ENCODE measurements at places on chromosomes 2 and 18. TPM values are rescaled to one million over a fixed set of nuclear protein-coding genes. Genes with fewer than 3 reads are reported as not detected.

DNA sequence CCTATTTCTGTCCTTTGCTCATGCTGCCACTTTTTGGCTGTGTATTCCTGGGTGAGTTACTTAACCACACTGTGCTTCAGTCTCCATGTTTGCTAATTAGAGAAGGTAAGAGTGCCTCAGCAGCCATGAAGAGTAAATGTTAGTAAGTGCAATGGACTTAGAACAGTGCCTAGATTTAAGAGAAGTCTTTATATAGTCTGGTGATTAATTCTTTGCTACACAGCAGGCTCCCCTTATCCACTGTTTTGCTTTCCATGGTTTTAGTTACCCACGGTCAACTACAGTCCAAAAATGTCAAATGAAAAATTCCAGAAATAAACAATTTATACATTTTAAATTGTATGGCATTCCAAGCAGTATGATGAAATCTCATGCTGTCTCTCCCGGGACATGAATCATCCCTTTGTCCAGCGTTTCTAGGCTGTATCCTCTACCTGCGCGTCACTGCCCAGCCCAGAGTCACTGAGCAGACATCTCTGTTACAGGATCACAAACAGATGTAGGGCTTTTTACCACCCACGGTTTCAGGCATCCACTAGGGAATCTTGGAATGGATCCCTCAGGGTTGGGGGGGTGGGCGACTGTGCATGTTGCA is 91.0 kb downstream of the CTIF start:
- no peak for DNase-seq

- DNase-seq = no peak
Observed at GRCh38 chr18:1092228-1092627, 187.6 kb downstream of the ADCYAP1 start.

DNA sequence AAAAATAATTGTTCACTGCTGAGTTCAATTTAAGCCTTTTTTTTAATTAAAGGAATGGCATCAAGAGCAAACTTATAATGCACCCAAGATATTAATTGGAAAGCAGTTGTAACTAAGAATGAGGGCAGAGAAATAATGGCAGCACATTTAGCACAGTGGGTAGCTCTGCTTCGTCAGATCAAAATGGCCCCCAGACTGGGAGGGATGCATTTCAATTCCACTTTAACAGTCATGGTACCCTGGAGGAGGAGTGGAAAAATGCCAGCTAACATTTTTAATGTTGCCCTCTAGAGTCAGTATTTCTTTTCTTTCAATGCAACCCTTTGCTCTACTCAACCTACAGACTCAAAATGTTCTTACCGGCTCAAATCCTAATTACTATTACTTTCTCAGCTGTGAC is 504.8 kb upstream of the SETBP1 start:
- no peak for DNase-seq

DNA sequence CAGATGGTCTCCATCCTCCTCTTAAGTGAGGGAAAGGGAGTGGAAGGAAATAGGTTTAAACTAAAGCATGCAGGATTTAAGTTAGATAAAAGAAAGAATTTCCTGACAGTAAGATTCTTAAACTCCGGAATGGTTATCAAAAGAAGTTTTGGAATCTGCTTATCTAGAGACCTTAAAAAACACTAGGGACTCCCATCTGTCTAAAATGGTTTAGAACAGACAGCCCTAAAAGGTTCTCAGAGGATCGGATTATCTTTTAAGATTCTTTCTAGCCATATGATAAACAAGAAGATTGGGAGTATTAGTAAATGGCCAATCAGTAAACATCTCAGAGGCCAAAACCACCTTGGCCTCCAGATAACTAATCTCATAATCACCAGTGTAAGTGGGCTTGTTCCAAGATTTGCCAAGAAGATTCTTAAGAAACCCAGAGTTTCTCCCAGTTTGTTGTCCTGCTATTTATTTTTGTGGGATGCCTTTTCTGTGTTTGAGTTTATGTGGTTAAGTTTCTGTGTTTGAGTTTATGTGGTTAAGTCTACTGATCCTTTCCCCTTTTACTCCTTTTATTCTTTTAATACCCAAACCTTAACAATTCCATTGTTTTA is 314.9 kb upstream of the NRP2 start:
- DNase-seq = no peak

- peak; percentile 76 for DNase-seq
Observed at GRCh38 chr2:120867290-120868241, 131.9 kb downstream of the GLI2 start.

DNA sequence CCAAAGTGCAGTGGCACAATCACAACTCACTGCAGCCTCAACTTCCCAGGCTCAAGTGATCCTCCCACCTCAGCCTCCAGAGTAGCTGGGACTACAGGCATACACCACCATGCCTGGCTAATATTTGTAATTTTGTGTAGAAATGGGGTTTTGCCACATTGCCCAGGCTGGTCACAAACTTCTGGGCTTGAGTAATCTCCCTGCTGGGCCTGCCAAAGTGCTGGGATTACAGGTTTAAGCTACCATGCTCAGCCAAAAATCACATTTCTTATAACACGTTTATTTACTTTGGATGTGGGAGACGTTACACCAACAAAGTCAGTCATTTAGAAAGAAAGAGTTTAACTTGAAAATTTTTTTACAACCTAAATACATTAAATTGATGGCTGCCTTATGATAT is 209.0 kb upstream of the VWC2L start:
- DNase-seq = no peak

GRCh38 chr18:12776821-12777471 is 74.1 kb downstream of the PSMG2 start:
- no peak for DNase-seq

DNA sequence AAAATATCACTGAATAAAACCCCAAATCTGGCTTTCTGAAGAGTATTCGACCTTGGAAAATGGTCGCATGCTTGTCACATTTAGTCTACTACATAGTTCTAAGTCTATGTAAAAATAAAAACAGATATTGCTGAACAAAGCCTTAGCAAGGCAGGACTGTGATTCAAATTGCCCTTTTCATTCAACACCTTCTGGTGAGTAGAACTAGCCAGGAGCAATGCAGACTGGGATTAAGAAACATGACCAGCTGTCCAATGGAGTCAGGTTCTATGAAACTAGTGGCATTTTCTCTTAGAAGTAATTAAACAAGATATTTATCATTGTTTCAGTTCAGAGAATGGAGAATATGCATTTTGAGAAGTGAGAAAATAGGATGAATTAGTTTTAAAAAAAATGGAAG is 1260.5 kb upstream of the ACVR2A start:
- DNase-seq = no peak

- DNase-seq = no peak
Observed at GRCh38 chr2:28713577-28714298, 37.9 kb upstream of the PPP1CB start.

DNA sequence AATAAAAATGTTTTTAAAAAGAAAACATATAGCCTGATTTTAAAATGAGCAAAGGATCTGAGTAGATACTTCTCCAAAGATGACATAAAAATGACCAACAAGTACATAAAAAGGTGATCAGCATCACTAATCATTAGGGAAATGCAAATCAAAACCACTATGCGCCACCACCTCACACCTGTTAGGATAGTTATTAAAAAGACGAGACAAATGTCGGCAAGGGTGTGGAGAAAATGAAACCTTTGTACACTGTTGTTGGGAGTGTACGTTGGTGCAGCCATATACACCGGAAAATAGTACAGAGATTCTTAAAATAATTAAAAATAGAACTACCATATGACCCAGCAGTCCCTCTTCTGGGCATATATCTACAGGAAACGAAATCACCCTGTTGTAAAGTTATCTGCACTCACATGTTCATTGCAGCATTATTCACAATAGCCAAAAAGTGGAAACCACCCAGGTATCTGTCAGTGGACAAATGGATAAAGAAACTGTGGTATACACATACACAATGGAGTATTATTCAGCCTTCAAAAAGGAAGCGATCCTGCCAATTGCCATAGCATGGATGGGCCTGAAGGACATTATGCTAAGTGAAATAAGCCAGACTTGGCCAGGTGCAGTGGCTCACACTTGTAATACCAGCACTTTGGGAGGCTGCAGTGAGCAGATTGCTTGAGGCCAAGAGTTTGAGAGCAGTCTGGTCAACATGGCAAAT is 91.6 kb downstream of the PRKRA start:
- no peak for DNase-seq

GRCh38 chr2:213733893-213734292 is 449.6 kb downstream of the SPAG16 start:
- no peak for DNase-seq

DNA sequence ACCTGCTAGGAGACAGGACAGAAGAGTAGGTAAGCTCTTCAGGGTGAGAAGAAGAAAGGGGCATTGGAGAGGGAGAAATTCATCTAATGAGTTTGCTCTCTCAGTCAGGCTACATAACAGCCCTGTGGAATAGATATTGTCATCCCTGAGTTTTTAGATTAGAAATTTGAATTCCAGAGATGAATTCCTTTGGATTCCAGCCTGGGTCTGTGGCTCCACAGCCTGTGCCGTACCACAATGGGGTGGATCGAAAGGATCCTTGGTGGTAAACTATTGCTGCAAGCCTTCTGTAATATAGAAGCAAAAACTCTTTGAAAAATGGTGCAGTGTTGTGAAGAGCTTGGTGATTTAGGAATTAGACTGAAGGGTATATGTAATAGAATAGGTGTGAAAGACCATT is 21.0 kb downstream of the MYO1B start:
- no peak for DNase-seq

GRCh38 chr2:166695154-166695553 is 193.1 kb upstream of the XIRP2 start:
- no peak for DNase-seq

GRCh38 chr2:28158791-28159190 is 233.9 kb upstream of the FOSL2 start:
- DNase-seq = no peak

DNA sequence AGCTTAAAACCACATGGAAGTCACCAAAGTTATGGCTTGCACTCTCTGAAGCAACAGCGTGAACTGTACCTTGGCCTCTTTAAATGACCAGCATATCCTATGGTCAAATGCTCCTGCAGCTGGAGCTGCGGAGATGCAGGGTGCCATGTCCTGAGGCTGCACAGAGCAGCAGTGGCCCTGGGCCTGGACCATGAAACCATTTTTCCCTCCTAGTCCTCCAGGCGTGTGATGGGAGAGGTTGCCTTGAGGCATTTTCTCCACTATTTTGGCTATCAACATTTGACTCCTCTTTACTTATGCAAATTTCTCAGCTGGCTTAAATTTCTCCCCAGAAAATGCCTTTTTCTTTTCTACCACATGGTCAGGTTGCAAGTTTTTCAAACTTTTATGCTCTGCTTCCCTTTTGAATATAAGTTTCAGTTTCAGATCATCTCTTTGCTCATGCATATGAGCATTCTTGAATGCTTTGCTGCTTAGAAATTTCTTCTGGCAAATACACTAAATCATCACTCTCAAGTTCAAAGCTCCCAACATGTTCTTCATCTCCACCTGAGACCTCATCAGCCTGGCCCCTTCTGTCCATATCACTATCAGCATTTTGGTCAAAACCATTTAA is 82.9 kb upstream of the TMEFF2 start:
- no peak for DNase-seq

DNA sequence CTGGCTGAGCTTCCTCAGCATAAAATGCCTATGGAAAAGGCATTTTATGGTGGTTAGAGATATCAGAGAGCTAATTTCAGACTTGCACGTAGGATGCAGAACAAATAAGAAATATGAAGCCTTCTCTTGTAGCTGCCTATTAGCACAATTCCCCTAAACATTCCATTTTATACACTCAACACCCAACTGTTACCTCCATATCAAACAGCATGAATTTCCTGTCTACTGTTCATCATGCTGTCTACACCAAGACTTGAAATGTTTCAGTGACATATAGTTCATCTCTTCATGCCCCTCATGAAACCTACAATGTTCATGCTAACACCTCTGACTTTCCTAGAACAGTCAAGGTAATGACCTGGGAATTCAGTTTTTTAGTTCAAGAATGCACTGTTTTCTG is 249.9 kb downstream of the PIEZO2 start:
- DNase-seq = no peak

DNA sequence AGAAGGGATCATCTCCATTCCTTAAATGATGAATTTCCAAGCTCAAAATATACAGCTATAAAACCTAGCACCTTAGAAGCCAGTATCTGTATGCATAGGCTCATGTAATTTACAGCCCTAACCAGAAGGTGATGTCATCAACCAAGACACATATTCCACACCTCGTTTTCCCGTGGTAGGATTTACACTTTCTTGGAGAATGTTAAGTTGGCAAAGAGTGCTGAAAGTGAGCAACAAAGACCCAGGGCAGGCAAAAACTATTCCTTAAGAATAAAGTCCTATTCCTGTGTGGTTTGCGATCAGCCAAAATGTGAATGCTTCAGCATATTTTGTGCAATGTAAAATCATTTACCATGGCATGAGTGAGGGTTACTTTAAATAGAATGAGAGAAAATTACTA is 247.1 kb downstream of the OSR1 start:
- no peak for DNase-seq

- DNase-seq = no peak
Observed at GRCh38 chr2:196166876-196167275, 4.5 kb downstream of the STK17B start.

The SLC4A3 gene
- total RNA-seq = 426 TPM

The PAX3 gene
- 0.30 TPM for total RNA-seq

The POTEJ gene
- not detected for total RNA-seq

The TNFAIP6 gene
- 2.9 TPM for total RNA-seq

The HOXD10 gene
- total RNA-seq = not detected

The CELF4 gene
- total RNA-seq = 0.60 TPM

The CD8A gene
- total RNA-seq = 0.63 TPM

The SKOR2 gene
- not detected for total RNA-seq

The LAMA3 gene
- 3.5 TPM for total RNA-seq

The DCDC2C gene
- total RNA-seq = not detected

The HDAC4 gene
- total RNA-seq = 23.9 TPM

The LRRTM1 gene
- 0.11 TPM for total RNA-seq

The SDC1 gene
- 0.41 TPM for total RNA-seq

The PRKAG3 gene
- 0.14 TPM for total RNA-seq

The IDH1 gene
- 38.4 TPM for total RNA-seq

The LYPD6B gene
- not detected for total RNA-seq

The FMNL2 gene
- total RNA-seq = 5.5 TPM

The MEIS1 gene
- total RNA-seq = 38.0 TPM

The ZDBF2 gene
- total RNA-seq = 8.3 TPM
